ENCODE measurements at places on chromosomes 3 and 15. TPM values are rescaled to one million over a fixed set of nuclear protein-coding genes. Genes with fewer than 3 reads are reported as not detected.

UTS2B gene
- polyA plus RNA-seq = 0.19 TPM

GPR15 gene
- polyA plus RNA-seq = not detected

CP gene
- polyA plus RNA-seq = 2.1 TPM

KNG1 gene
- 0.06 TPM for polyA plus RNA-seq

XCR1 gene
- polyA plus RNA-seq = 0.35 TPM

MCF2L2 gene
- polyA plus RNA-seq = 0.21 TPM

ZNF662 gene
- 15.8 TPM for polyA plus RNA-seq

GXYLT2 gene
- 27.9 TPM for polyA plus RNA-seq

All from hindlimb muscle (tissue), 1 donor.